Activated effector memory CD4-positive, alpha-beta T cell treated with Interleukin-2 at 50 U/mL for 16 hours (primary cell): ENCODE measurements at places on chromosomes 3 and 15.

- DNase-seq, result no peak
Measured at GRCh38 chr3:39319249-39319648, 10.3 kb upstream of the CCR8 start.

GRCh38 chr15:82774496-82774895, 31.4 kb downstream of the FSD2 start:
- DNase-seq, result no peak

DNA sequence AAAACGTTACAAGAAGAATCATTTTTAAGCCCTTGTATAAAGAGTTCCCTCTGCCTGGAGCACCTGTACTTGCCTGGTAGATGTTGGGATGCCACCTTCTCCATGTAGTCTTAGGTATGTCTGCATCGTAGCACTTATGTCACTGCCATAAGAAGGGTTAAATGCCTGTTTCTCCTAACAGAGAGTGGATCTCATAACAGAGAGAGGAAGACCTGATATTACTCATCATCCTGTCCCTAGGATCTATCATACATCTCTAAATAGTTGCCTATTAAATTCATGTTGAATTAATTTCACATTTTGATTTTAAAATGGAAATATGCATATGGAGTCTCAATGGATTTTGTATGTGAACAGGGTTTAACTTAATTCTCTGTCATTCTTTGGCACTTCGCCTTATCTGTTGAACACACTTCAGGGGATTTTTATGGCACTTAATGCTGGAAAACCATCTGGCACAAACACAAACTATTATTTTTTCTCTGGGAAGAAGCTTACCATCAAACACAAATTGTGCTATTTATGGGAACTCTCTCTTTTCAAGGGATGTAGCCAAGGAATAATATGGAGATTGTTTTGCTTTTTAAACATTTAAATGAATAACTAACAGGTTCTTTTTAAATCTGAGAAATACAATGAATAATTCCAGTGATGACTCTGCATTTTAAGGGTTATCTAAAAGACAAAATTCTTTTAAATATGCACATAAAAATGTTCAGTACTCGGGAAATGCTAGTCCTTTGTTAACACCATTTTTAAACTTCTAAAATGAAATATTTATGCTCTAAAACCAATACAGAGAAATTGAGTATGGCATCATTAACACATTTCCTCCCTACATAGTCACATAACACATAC, 230.7 kb downstream of the ZNF385D start:
- DNase-seq, result no peak

- DNase-seq, result no peak
Measured at GRCh38 chr3:22245811-22246583, 495.0 kb upstream of the ZNF385D start.

GRCh38 chr3:27138005-27138404, 231.2 kb downstream of the NEK10 start:
- no peak for DNase-seq
